ENCODE measurements at places on chromosomes 7 and 10.

DNA sequence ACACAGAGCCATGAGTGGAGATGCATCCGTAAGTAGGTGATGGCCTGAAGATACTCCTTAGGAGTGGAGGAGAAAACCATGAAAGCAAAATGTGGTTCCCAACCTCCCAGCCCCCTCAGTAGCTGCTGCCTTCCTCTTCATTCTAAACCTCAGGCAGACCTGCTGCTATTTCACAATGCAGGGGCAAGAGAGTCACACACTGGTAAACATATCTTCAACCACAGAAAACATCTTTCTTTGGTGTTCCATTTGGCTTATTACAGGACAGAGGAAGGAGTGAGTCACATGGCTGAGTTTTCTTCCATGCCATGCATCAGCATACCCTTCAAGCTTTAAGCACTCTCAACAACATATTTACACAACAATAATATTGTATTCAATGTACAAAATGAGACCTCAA lies 342.1 kb downstream of the BMPER start:
- DNase-seq, result no peak

- peak; percentile 5 for DNase-seq
Measured at GRCh38 chr10:23493711-23494110, 54.8 kb downstream of the OTUD1 start.

DNA sequence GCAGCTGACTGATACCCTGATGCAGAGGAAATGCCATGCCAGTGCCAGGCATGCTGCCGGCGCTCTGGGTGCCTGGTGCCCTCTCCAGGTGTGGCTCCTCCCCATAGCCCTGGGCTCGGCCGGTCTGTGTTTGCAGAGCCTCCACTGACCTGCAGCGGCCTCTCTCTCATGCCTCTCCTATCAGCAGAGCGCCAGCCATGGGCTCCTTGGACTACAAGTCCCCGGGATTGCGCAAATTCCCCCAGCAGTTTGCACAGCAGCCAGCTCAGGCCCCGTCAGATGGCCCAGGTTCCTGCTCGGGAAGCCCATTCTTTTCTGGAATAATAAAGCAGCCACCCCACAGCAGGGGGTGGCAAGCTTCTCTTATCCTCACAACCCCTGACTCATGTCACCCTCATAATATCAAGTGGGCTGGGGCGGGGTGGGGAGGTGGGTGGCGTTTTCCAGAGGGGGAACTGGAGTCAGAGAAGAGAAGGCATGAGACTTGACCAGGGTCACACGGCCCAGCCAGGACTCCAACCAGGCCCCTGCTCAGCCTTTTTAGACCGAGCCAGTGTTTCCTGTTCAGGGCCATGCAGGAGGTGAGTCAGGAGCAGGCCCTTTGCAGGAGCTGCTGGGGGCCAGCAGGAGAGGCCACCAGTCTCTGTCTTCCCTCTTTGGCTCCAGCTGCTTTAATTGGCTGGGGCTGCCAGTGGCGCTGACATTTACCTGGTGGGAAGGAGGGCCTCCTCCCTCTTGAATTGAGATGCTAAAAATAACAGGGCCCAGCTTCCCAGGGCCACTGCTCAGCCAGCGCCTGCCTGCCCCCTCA lies 58.6 kb downstream of the ZMIZ1 start:
- no peak for DNase-seq

GRCh38 chr7:47714669-47715607 lies 133.0 kb upstream of the TNS3 start:
- DNase-seq, result no peak

GRCh38 chr7:128271471-128271941 lies 30.4 kb downstream of the LEP start:
- no peak for DNase-seq

DNA sequence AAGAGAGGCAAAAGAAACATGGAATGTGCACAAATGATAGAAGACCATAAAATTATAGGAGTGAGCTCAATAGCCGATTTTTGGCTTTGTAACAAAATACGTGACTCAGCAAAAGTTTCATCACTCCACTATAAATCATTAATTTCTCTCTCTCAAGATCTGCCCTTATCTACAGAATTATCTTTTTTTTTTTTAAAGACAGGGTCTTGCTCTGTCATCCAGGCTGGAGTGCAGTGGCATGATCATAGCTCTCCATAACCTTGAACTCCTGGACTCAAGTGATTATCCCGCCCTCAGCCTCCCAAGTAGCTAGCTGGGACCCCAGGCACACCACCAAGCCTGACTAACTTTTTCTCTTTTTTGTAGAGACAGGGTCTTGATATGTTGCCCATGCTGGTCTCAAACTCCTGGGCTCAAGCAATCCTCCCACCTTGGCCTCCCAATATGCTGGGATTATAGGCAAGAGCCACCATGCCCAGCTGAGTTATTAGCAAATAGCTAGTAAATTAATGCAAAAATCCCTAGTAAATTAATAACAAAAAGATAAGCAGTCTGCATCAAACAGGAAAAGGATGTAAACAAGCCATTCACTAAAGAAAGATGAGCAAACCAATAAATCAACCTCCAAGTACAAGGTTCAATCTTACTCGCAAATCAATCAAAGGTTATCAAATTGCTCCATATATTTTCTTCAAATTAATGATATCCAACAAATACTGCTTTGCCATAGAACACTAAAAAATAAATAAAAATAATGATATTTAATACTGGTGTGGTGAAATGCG lies 450.7 kb downstream of the PARD3 start:
- DNase-seq, result no peak

DNA sequence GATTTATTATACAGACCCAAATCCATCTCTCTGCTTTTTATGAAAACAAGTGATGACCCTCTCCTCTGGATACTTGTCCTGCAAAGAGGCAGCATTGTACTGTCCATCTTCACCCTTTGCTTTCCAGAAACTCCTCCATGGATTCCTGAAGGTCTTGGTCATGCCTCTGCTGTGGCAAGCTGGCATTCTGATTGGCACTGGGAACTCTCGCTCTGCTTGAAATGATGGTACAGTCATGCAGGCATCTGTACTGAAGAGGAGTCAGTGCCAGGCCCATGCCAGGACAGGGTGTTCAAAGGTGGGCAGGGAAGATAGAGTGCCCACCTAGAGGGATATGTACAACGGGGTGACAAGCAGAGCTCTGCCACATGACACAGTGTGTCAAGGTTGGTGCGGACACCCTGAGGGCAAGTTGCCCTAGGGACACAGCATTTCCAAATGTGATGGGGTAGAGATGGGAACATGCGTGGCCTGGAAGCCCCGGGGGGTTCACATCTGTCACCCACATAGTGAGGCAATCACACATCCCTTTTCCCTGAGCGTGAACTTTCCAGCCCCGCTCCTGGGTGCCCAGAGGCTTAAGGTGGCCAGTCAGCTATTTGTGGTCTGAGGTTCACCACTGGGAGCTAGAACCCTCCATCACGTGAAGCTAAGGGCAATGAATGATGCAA lies 235.7 kb upstream of the TCERG1L start:
- DNase-seq, result no peak

GRCh38 chr7:155571581-155572345 lies 25.4 kb upstream of the CNPY1 start:
- DNase-seq, result no peak

DNA sequence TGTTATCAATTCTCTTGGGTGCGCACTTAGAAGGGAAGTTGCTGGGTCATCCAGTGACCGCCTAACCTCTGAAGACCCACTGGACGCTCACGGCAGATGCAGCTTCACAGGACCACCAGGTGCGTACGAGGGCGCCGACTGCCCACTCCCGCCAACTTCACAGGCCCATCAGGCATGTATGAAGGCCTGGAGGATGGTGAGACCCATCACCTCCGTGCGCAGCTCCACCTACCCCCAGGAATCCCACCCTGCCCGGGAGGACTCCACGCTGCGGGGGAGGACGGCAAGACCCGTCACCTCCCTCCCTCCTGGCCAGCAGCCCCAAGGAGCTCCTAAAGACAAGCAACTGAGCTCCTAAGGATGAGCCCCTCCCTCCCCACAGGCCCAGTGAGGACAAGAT lies 146.9 kb downstream of the MAD1L1 start:
- DNase-seq, result no peak

DNA sequence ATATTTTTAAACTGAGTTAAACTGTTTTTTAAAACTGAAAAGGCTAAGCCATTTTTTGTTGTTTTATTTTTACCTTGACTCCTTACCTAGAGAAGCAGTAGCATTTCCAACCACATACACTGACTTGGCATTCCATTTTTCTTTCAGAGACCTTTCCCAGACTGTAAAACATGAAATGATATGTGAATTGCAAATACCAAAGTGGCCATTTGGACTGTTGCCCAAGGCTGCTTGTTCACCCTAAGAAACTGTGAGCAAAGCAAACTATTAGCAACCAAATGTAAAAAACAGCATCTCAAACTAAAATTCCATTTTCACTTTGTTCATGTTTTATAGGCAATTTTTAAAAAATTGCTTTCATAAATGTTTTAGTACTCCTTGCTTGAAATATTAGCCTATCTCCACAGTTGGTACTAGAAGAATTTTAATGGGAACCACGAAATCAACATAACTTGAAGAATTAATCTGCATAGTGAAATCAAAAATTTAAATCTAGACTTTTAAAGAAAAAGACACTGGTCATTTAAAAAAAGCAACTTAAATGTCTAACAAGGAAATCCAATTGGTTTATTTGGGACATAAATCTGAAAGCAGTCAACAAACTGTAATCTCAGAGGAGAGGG lies 10.8 kb downstream of the UROS start:
- DNase-seq, result no peak

GRCh38 chr10:19817231-19817933 lies 1.1 kb downstream of the PLXDC2 start:
- DNase-seq, result no peak

GRCh38 chr10:36366843-36367242 lies 724.7 kb upstream of the FZD8 start:
- no peak for DNase-seq

DNA sequence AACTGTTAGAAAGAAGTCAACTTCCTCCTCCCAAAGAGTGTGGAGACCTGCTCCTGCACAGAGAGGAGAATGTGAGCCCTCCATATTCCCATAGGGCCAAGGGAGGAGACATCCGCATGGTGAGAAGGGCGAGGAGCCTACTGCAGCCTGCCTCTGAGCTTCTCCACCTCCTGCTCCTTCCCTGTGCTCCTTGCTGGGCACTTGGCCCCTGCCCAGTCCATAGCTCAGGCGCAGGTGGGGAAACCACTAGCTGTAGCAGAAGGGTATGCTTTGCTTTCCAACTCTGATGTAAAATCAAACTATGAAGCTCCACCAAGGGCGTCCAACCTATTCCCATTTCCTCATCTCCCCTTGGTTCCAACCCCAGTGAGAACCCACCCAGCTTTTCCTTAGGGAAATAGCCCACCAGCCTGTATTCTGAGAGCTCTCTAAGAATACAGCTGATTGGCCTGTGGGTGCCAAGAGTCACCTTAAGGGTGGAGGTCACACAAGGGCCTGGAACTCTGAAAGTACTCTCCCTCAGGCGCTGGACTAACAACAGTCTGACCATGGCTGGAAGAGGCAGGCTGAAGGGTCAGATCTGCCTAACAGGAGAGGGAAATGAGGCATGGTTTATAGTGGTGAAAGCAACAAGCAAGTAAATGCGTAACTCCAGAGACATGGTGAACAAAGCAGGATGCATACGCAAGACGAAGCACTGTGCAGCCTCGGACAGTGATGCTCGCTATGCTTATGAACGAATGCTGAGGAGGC lies 13.9 kb downstream of the ZNF488 start:
- no peak for DNase-seq

- DNase-seq, result no peak
Measured at GRCh38 chr7:115840702-115841101, 189.9 kb downstream of the TFEC start.

- DNase-seq, result no peak
Measured at GRCh38 chr10:129833994-129834739, 129.9 kb downstream of the EBF3 start.

GRCh38 chr7:101554584-101555268 lies 74.4 kb downstream of the MYL10 start:
- no peak for DNase-seq

- DNase-seq, result no peak
Measured at GRCh38 chr7:141103847-141104429, 30.1 kb downstream of the TMEM178B start.

DNA sequence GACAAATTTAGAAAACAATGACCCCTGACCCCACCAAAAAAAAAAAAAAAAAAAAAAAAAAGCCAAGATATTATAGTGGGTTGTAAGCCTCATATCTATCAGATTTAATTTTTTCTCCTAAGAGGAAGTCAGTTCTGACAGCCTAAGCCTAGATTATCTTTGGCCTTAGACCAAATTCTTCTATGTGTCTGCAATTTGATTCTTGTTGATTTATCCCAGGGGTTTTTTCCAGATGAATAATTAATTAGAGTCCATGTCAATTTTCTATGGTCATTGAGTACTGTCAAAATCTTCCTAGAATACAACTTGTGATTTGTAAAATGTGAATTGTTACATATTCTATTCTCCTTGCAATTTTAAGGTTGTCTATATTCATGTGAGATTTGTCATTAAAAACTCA lies 151.6 kb upstream of the CACNA2D1 start:
- DNase-seq, result no peak

DNA sequence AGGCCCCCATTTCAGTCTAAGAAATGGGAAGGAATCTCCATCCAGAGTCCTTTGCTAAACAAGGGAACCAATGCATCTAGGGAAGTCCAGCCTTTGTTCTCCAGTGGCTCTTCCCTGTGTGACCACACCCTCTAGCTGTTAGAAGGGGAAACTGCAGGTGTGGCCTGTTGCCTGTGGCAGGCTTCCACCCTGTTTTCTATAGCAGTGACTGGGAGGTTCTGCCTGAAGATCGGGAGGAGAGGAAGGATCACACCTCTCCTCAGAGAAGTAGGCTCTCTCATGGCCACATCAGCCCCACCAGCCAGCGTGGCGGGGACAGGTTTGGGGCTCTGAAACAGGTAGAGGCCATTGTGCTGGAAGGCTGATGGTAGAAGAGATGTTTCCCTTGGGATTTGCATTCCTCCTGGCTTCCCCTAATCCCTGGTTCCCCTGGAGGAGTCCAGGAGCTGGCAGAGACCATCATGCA lies 47.7 kb upstream of the TRIM8 start:
- no peak for DNase-seq

DNA sequence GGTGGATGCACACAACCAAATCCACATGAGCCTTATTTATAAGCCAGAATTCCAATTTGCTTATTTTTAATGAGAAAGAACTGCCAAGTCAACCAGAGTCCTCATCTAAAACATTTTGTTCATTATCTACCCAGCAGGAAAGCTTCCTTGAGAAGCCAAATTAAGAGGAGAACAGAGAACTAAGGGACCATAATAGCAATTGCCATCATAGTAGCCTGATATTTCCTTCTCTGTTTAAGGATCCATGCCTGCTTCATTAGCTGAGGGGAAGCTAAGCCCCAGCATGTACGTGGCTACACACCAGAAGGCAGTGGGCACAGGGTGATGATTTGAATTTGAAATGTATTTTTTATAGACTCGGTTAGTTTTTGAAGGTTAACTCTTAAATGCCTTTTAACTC lies 46.8 kb downstream of the ADAM12 start:
- no peak for DNase-seq

DNA sequence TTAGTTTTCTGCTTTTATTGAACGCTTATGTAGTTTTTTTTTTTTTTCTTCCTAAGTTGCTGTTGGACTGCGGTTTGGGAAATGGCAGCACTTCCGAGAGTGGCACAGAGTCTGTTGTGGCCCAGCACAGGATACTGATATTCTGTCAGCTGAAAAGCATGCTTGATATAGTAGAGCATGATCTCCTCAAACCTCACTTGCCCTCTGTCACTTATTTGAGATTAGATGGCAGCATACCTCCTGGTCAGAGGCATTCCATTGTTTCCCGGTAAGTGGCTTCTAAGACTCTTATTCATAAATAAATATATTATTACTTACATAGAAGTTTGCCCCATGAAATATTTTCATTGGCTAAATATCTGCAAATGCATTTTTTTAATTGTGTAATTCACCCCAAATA lies 101.1 kb downstream of the BTAF1 start:
- DNase-seq, result no peak

GRCh38 chr10:29435809-29436501 lies 147.1 kb downstream of the LYZL1 start:
- no peak for DNase-seq

- no peak for DNase-seq
Measured at GRCh38 chr10:112739592-112740353, 210.3 kb upstream of the TCF7L2 start.

Measured in stimulated activated CD4-positive, alpha-beta T cell treated with anti-CD3 and anti-CD28 coated beads, Interleukin-12 subunit alpha, Interleukin-12 subunit beta, amount 100 ng/mL, for 48 hours (primary cell).